ENCODE measurements at places on chromosomes 3 and 15. TPM values are rescaled to one million over a fixed set of nuclear protein-coding genes. Genes with fewer than 3 reads are reported as not detected.

The GOLGA8T gene
- total RNA-seq, result not detected

The GP9 gene
- not detected for total RNA-seq

The MYL3 gene
- total RNA-seq, result not detected

The ARNT2 gene
- 0.76 TPM for total RNA-seq

The SYNPR gene
- total RNA-seq, result not detected

The CYP1A2 gene
- not detected for total RNA-seq

The PRSS50 gene
- not detected for total RNA-seq

The DLL4 gene
- 80.4 TPM for total RNA-seq

The TBC1D21 gene
- not detected for total RNA-seq

The LMCD1 gene
- 25.8 TPM for total RNA-seq

The LRRC31 gene
- not detected for total RNA-seq

The UCN2 gene
- not detected for total RNA-seq

The ENTPD3 gene
- total RNA-seq, result not detected

The CHRNB4 gene
- not detected for total RNA-seq

The ULK4 gene
- total RNA-seq, result 23.5 TPM

The ZNF639 gene
- 51.9 TPM for total RNA-seq

The CRTC3 gene
- 15.8 TPM for total RNA-seq

The AGBL1 gene
- under 0.01 TPM for total RNA-seq

Measured in vein endothelial cell (primary cell).